Fibroblast of villous mesenchyme (primary cell): ENCODE measurements at places on chromosomes 1 and 21.

DNA sequence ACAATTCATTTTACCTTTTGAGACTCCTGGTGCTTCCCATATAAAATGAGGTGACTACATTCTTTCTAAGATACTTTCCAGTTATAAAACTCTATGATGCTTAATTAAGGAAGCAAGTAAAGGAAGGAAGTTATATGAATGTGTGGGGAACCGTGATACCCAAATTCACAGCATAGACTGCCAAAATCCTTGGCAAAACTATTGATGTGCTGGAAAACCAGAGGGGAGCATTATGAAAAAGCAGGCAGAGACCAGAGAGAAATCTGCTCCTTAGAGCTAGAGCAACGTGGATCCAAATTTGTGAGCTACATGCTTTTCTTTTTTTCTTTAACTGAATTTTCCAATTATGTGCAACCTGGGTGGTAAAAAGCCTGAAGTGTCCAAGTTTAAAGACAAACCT is 201.4 kb upstream of the USP25 start:
- no peak for DNase-seq

GRCh38 chr1:12206792-12207424 is 22.9 kb upstream of the VPS13D start:
- DNase-seq: no peak

- DNase-seq: no peak
Observed at GRCh38 chr1:247561711-247562110, 12.8 kb downstream of the GCSAML start.

- no peak for DNase-seq
Observed at GRCh38 chr1:6503884-6504602, 12.6 kb upstream of the PLEKHG5 start.

- DNase-seq: no peak
Observed at GRCh38 chr1:6006882-6007281, 14.7 kb upstream of the NPHP4 start.

- DNase-seq: no peak
Observed at GRCh38 chr1:182611326-182611725, 7.1 kb upstream of the RGS16 start.

DNA sequence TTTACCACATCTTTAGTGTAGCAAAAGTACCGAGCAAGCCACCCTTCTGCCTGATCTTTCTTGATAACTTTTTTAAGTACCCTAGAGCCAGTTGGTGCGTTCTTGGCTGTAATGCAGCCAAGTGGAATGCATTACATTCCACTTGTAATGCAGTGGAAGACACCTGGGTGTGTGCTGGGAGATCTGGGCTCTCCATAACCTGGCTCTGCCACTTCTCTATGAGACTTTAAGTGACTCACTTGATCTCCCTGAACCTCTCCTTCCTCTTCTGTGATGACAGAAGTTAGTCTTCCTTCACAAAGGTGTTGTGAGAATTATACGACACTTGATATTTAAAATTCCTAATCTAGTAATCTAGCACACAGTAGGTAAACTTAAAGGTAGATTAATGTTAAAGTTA is 35.3 kb upstream of the NFIA start:
- DNase-seq: no peak

DNA sequence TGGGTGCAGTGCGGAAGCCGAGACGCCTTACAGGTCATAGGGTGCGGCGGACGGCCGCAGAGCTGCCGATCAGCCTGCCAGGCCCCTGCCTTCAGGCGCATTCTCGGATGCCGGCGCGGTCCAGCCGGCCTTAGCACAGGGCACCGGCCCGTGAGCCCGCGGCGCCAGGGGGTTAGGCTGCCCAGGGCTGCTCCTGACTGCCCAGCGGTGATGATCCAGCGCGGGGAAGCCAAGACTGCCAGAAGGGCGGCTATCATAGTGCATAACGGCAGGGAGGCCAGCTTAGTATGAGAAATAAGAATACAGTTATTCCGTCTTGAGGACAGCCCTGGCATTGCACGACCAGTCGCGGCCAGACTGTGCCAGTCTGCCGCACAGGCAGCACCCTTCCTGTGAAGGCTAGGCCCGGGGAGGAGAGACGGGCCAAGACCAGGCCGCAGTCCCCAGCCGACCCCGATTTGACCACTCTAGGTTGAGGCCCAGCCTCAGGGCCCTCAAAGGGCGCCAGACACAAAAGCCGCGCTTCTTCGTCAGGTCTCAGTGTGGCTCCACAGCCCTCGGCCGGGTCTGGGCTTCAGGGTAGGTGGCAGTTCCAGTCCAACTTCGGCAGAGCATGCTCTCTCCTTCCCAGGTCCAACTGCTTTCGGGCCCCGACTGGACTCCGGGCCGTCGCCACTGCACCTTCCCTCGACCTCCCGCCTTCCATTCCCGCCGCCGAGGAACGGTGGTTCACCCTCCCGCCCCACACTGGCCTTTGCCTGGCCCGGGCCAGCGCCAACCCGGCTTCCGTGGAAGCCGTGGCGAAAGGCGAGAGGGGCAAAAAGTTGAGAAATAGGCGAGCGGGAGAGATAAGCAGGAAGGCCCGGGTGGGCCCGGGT is 829 bp downstream of the ALX3 start:
- DNase-seq: no peak

- DNase-seq: no peak
Observed at GRCh38 chr1:40161888-40162397, 756 bp downstream of the RLF start.

GRCh38 chr1:12063141-12064072 is at the start of gene TNFRSF8:
Gene TNFRSF8 (plus strand): TSS chr1:12063303. CDS start chr1:12063599, 296 bp downstream.
- DNase-seq: no peak

DNA sequence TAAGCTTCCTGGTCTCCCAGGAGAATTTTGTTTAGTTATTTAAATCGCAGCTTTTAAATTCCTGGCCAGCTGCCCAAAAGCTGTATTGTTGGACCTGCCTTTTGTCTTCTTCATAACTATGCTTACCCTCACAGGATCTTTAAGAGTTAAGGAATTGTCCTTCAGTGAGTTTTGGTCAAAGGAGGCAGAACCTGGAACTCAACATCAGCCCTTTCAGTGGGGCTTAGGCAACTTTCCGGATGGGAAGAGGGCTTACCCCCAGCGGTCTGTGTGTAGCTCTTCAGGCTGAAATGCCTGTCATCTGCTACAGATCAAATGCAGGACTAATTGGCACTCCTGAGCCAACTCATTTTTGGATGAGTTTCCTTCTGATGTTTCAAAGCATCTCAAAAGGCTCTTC is 402.6 kb downstream of the SIPA1L2 start:
- no peak for DNase-seq

DNA sequence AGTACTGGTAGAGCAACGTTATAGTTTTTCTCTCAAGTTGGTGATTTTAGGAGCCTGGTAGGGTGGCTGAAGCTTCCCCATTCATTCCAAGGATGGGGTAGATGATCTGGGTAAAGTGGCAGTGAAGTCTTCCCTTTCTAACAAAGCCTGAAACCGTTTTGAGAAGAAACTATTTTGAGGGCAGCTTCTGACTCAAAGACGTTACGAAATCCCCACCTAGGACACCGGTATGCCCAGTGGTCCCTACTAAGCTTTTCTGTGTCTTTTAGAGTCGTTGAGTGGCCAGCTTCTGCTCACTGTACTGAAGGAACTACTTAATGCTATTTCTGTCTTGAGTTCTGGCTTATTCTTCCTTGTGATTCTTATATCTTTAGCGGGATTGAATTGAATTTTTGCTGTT is 1.4 kb downstream of the WDTC1 start:
- DNase-seq: peak; percentile 21

- DNase-seq: peak; percentile 67
Observed at GRCh38 chr1:11736746-11737639, 1.1 kb downstream of the AGTRAP start.

DNA sequence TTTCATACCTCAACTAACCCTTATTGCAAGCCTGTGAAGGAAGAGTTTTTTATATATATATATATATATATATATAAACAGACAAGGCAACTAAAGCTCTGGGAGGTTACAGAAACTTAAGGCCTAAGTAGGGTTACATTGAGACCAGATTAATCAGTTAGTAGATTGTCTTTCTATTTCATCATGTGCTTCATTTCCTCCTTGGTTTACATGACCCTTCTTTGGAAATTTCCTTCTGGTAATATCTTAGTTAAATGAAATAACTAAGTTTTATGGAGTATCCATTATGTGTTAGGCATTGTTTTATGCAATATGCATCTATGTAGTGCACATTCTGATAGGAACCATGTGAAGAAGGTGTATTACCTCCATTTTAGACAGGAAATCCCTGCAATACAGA is 112.7 kb downstream of the FGGY start:
- no peak for DNase-seq

GRCh38 chr1:59453297-59453968 is 156.5 kb downstream of the FGGY start:
- no peak for DNase-seq

- no peak for DNase-seq
Observed at GRCh38 chr1:207251066-207251465, 70.4 kb upstream of the CD55 start.

DNA sequence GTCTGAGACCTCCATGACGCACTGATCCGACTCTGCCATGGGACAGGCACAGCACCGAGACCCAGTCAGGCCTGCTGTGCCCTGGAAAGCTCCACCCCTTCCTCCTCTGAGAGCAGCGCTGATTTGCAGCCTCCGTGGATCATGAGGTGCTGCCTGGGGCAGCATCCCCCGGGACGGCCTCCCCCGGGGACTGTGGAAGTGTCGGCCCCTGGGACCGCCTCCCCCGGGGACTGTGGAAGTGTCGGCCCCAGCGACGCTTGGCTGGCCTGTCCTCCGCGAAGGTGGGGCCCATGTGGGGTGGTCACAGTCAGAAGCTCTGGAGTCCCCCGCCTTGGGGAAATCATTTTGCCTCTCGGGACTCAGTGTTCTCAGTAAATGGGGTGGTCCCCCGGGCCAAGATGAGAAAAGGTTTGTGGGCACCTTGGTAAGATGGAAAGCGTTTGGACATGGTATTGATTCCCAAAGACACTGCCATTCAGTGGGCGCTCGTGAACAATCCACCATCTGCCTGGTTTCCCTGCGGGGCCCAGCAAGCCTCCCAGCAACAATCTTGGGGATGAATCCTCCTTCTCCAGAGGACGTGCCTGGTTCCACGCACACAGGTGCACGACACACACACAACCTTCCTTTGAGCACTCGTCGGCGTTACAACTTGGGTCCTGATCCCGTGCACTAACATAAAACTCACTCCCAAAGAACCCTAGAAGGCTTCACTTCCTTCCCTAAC is 3.0 kb downstream of the TFF2 start:
- DNase-seq: no peak

GRCh38 chr1:149997585-149998262 is 12.8 kb downstream of the OTUD7B start:
- no peak for DNase-seq

- no peak for DNase-seq
Observed at GRCh38 chr21:45157932-45158331, 83.6 kb downstream of the ADARB1 start.

DNA sequence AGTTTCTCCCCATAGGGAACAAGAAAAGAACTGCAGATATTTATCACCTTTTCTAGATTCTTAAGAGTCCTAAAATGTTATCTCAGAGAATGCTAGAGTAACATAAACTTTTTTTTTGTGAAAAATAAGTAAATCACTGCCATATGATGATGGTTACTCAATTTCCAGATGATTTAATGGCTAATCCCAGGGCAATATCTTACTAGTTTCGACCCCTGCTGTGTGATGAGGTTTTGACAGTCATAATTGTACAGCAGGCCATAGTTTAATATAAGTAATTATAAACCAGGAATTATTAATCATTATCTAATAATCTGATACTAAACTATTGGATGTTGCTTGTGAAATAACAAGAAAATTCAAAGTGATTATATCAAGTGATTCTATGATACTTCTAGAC is 210.6 kb downstream of the HLX start:
- no peak for DNase-seq

GRCh38 chr1:175002910-175003517 is 3.3 kb downstream of the CACYBP start:
- DNase-seq: no peak

- DNase-seq: peak; percentile 51
Observed at GRCh38 chr1:162649583-162649982, 17.3 kb downstream of the DDR2 start.

DNA sequence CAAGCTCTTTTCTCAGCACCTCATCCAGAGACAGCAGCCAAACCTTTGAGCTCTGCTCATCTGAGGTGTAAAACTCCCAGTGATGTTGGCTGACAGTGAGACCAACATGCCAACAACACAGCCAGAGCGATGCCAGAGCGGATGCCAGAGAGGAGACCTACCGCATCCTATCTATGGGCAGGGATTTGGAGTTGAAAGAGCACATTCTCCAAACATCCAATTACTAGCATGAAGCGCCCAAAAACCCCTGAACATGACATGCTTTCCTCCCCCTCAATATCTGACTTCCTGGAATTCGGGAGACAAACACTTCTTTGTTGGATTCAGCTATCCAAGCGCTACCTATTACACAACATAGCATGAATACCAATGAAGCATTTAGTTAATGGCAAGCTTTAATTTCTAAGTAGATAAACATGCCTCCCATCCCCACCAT is 23.1 kb upstream of the PAXBP1 start:
- DNase-seq: no peak

DNA sequence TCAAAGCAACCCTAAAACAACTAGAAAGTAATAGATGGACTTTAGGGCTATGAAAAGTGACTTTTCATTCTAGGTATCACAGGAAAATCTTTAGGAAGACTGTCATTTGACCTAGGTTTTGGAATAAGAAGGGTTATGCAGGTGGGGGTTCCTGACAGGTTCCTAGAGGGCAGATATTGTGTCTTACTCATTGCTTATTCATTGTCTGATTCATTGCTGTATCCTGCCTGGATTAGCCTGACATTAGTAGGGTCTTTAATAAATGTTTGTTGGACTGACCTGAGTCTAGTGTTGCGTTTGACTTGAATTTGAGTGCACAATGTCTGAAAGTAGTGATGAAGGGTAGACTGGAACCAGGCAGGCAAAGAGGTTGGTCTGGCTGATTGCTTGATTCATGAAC is 6.0 kb downstream of the FNBP1L start:
- DNase-seq: no peak

DNA sequence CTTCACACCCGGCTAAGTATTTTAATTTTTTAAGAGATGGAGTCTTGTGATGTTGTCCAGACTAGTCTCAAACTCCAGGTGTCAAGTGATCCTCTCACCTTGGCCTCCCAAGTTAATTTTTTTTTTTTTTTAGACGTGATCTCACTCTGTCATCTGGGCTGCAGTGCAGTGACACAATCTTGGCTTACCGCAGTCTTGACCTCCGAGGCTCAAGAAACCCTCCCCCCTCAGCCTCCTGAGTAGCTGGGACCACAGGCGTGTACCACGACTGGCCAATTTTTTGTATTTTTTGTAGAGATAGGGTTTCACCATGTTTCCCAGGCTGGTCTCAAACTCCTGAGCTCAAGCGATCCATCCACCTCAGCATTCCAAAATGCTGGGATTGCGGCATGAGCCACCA is 11.7 kb upstream of the IFNLR1 start:
- DNase-seq: no peak

- DNase-seq: no peak
Observed at GRCh38 chr1:4402032-4402431, 252.4 kb upstream of the AJAP1 start.

GRCh38 chr21:36550761-36551160 is 70.8 kb upstream of the CLDN14 start:
- no peak for DNase-seq

GRCh38 chr1:44635439-44635838 is 38.8 kb downstream of the TMEM53 start:
- no peak for DNase-seq
